ENCODE measurements at places on chromosomes 12 and 14.
A peak's percentile ranks its signal among the peaks of the same experiment; 100 is the strongest.

GRCh38 chr12:112182499-112182898 lies 57.1 kb downstream of the TRAFD1 start:
- no peak for DNase-seq

DNA sequence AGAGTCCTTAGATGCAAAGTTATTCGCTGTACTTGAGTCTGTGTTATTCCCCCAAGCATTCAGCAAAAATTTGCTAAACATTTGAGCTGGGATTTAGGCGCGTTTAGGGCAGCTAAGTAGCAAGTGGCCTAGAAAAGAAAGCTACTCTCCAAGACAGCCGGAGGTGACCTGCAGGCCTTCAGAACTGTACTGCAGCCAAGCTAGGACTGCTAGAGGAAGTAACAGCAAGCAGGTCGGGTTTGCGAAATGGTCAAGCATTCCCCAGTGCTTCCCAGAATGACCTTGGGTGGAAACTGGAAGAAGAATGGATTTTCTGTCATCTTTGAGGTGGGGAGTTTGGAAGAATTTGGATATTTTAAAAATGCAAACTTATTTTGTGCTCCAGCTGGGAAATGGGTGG lies 287.5 kb downstream of the FOXN3 start:
- no peak for DNase-seq

DNA sequence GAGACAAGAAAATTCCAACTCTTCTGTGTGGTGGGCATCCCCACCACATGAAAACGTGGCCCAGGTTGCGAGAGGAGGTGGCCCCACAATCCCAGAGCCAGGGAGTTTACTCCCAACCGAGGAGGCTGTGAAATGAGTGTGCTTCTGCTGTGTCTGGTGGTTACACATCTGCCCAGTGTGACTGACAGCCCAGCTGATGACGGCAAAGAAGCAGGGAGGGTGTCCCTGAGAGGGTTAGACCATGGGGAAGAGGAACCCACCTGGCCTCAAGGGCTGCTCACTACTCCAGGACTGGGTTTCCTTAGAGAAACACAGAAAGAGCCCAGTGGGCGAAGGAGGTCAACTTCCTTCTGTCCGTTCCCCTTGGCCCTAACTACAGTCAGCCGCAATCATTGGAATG lies 24.6 kb downstream of the ZFP36L1 start:
- no peak for DNase-seq

- DNase-seq, result no peak
Observed at GRCh38 chr12:87270919-87271318, 758.3 kb downstream of the C12orf50 start.

DNA sequence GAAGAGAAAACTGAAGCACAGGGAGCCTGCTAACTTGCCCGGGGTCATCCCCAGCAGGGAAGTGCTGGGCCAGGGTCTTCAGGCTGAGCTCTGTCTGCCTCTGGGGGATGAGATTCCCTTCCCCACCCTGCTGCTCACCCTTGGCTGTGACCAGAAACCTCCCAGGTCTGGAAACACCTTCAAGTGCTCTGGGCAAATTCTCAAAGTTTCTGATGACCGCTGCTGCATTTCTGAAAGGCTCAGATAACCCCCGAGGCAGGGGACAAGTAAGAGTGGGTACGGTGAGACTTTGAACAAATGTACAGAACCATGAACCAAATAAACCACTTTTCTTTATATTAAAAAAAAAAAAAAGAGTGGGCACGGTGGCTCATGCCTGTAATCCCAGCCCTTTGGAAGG lies 41.3 kb downstream of the LTBP2 start:
- no peak for DNase-seq

- DNase-seq, result no peak
Observed at GRCh38 chr12:3461391-3461790, 29.6 kb upstream of the PRMT8 start.

DNA sequence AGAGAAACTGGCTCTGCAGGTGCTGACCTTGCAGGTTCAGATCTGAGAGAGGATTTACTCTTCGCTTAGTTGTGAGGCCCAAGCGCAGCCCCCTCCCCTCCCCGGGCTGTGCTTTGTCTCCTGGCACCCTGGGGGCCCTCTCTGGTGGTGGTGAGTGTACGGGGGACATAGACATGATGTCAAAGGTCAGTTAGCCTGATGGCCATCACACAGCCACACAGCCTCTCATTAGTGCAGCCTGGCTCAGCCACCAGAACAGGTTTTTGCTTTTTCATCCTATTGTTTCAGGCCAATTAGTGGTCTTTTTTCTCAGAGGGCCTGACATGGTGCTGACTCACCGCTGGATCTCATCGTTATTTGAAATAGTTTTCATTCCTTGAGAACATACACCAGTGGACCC lies 437.9 kb downstream of the AACS start:
- DNase-seq, result no peak

DNA sequence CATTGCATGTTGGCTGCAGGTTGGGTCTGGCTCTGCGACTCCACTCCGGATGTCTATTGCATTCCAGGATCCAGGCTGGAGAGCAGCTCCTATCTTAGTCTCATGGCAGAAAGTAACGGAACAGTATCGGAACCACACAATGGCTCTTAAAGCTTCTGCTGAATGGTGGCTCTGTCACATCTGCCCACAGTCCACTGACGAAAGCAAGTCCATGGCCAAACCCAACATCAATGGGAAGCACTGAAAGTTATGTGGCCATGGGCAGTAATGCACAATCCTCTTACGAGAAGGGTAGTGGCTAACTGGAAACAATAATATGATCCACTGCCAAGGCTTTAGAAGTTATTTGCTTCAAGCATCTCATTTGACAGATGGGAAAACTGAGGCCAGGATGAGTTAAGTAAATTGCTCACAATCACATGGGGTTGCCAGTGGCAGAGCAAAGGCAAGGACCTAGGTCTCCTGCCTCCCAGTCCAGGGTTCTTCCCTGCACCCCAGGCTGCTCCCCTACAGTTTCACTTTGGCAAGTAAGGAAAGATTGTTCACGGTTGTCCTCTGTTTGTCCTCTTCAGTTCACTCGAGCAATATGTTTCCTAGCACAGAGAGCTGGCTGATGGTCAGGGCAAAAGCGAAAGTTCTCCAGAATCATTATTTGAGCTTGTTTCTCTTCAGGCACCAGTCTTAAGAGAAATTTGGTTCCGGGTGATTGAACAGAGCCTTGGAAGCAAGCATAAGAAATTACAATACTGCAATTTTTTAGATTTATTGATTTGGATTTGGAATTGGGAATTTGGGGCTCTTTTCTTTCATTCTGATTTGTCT lies 54.2 kb downstream of the CKAP4 start:
- DNase-seq, result no peak

- peak; percentile 32 for DNase-seq
Observed at GRCh38 chr12:4119157-4119761, 154.3 kb upstream of the CCND2 start.

DNA sequence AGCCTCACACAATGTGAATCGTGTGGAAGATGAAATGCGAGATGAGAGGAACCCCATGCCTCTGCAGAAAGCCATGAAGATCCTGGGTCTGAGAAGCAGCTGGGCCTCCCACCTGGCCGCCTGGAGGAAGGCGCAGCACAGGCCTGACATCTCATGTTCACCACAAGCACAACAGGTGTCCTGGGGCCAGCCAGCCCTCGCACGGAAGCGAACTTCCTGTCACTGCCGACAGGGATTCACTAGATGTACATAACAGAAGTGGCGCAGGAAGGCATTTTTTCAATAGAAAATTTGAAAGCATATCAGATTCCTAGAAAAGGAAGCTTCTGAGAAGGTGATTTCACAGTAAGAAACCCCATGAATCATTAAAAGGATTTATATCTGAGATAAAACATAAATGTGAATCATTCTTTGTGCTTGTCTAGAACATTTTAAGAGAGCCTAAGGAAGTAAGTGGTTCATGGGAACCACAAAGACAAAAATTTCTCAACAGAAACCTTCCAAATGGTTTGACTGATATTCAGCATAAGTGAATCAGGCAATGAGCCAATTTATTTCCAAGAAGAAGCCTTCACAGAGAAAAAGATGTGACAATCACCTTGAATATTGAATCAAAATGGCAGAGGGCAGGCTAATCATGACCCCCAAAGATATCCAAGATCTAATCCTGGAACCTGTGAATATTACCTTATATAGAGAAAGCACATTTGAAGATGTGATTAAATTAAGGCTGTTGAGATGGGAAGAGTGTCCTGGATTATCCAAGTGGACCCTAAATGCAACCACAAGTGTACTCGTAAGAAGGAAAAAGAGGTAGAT lies 311.9 kb downstream of the DUSP6 start:
- DNase-seq, result peak; percentile 86

DNA sequence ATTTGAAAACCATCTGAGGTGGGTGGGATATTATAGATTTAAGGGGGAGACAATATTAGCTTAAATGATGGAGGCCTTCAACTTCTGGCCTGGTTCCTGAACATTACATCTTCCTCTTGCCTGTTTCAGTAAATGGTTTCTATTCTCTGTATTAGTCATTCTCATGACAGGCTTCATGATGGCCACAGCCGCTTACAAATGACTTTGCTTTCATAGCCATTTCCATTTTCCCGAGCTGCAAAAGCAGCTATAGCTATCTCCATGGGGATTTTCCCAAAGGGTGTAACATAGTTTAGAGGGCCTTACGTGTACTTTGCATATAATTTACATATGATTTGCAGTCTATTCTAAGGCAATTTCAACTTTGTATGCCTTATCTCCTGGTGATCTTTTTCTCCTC lies 121.8 kb downstream of the NRXN3 start:
- no peak for DNase-seq

GRCh38 chr12:55995366-55995765 lies 1.7 kb upstream of the SUOX start:
- no peak for DNase-seq

GRCh38 chr12:39660101-39660500 lies 40.5 kb upstream of the ABCD2 start:
- DNase-seq, result no peak

GRCh38 chr14:94132285-94132887 lies 3.0 kb upstream of the IFI27L2 start:
- DNase-seq, result peak; percentile 85

- no peak for DNase-seq
Observed at GRCh38 chr14:23627961-23628360, 8.2 kb upstream of the DHRS2 start.

- DNase-seq, result no peak
Observed at GRCh38 chr12:76687981-76688380, 75.9 kb upstream of the ZDHHC17 start.

DNA sequence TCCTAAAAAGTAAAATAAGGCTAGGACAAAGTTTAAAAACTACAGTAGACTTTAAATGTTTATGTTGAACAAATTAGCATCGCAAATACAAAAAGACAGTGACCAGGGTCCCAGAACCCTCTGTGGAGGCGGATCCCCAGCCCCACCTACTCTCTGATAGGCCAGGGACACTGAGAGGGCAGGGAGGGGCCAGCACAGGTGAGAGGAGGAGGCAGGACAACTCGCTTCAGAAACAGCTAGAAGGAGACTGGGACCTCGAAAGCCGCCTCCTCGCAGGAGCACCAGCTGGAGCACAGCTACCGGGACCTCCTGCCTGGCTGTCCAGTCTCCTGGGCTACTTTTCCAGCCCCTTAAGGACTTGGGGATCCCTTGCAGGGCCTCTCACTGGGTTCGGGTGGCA lies 992 bp downstream of the DNAH10 start:
- DNase-seq, result no peak

GRCh38 chr12:89679631-89680030 lies 29.0 kb downstream of the ATP2B1 start:
- DNase-seq, result no peak

DNA sequence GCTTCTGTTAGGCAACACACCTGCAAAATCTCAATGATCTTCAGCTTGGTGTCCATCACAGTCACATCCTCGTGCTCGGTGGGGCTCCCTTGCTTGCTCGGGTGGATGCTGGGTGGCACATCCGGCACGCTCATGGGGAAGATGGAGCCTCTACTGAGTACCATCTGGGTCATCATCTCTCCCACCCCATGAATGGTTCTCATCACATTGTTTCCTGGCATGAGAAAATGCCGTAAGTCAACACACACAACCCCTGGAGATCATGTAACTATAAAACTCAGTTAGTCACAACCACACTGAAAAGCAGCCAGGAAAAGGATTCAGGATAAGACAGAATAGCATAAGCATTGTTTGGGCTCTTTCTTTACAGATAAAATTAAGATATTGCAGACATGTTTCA lies 201.1 kb downstream of the ITPR2 start:
- DNase-seq, result no peak

- no peak for DNase-seq
Observed at GRCh38 chr12:119684711-119685369, 16.9 kb downstream of the PRKAB1 start.

DNA sequence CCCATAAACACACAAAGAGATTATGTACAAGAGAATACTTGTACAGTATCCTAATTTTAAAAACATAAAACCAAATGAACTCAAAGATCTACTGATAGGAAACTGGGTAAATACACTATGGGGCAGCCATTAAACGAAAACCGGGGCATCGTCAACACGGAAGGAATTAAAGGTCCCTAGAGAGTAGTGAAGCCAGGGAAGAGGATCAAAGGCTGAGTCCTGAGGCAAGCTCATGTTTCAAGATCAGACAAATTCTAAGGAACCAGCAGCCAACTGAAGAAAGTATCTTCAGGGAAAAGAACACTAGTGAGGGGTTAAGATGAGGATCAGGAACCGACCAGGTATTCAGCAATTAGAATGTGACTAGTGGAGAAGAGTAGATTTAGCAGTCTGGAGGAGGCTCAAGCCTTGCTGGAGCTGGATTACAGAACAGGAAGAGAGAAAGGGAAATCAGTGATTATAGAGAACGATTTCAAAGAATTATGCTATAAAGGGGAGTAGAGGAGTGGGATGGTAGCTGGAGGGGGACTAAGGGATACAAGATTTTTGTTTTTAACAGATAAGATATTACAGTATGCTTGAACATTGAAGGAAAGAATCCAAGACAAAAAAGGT lies 23.7 kb downstream of the SEL1L start:
- DNase-seq, result no peak

DNA sequence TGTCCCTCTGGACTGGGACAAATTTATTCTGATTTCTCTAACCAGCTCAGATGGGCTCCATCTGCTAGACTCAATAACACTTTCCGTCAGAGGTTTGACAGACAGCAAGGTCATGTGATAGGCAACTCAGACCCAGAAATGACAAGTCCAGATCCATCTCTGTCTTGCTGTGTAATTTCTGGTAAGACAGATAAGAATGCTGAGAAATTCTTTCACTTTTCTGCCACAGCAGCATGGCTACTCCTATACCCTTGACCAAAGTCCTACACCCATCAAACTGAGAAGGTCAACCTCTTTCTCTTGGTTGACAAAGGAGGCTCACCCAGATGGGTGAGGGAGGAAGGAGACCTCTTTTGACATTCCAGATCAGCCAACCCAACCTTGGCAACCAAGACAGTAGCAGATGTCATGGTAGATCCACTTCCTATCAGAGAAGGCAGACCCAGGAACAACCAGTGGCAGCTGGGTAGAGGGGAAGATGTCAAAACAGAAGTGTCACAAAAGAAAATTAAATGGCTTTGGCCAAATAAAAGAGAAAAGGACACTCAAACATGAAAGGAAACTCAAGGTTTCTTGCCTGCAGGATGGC lies 36.9 kb upstream of the PRKAB1 start:
- DNase-seq, result no peak

GRCh38 chr12:95136598-95136997 lies 63.2 kb upstream of the NR2C1 start:
- no peak for DNase-seq
